ENCODE measurements at places on chromosomes 7 and 10. TPM values are rescaled to one million over a fixed set of nuclear protein-coding genes. Genes with fewer than 3 reads are reported as not detected.

- no peak for DNase-seq
Observed at GRCh38 chr10:24480447-24480846, 243.2 kb downstream of the ARHGAP21 start.

DNA sequence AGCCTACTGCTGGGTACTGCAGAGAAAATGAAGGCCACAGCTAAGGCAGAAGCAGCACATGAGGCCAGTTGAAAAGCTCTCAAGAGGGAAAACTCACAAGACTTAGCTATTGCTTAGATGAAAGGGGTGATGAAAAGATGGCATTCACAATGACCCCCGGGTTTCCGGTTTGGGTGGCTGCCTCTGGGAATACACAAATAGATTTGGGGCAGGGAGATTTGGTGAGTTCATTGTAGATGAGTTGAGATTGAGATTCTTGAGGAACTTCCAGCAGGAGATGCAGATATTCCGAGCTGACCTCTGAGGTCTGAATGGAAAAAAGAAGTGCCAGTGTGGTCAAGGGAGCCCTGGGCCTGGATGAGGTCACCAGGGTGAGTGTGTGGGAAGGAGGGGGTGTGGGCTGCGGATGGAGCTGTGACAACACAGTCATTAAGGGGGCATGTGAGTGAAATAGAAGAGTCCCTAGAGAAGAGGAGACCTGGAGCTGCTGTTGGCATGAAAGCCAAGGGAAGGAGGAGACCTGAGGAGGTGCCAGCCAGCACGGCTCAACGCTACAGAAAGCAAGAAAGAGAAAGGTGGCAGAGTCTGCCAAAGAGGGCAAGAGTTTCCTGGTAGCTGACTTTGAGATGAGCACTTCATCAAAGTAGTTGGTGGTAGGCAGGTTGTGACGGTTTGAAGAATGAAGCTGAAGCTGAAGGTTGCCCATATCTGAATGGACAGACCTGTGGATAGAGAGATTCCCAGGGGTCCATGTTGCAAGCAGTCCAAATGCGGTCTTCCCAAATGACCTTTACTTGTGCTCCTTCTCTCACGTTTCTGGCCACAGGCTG, 43.7 kb downstream of the HIF1AN start:
- no peak for DNase-seq

- no peak for DNase-seq
Observed at GRCh38 chr7:21218155-21218554, 209.7 kb upstream of the SP4 start.

DNA sequence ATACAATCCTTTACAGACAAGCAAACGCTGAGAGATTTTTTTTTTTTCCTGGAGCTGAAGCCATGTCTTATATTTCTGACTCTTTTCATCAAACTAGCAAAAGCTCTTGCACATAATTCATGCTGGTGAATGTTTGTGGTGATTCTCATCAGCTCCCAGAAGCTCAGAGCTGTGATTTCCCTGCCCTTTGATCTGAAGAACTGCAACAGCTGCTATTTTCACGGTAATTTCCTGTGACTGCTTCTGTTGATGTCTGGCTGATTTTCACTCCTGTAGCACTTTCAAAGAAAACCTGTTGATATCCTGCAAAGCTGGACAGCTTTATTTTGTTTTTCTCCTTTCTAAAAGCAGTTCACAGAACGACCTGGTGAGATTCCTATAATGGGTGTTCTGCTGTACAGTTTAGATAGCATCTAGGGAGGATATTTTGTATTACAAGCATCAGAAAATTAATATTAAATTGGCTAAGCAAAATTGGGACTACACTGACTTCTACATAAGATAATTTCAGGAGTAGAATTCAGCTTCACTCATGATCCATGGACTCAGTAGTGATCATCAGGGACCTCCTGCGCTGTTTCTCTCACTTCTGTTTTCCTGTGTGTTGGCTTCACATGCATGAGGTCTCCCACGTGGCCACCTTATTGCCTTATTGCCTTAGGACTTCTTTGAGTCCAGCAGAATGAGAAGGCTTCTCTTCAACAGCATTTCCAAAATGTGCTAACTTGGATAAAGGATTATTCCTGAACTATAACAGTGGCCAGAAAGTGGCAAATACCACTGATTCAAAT, 1111.6 kb upstream of the SORCS1 start:
- no peak for DNase-seq

DNA sequence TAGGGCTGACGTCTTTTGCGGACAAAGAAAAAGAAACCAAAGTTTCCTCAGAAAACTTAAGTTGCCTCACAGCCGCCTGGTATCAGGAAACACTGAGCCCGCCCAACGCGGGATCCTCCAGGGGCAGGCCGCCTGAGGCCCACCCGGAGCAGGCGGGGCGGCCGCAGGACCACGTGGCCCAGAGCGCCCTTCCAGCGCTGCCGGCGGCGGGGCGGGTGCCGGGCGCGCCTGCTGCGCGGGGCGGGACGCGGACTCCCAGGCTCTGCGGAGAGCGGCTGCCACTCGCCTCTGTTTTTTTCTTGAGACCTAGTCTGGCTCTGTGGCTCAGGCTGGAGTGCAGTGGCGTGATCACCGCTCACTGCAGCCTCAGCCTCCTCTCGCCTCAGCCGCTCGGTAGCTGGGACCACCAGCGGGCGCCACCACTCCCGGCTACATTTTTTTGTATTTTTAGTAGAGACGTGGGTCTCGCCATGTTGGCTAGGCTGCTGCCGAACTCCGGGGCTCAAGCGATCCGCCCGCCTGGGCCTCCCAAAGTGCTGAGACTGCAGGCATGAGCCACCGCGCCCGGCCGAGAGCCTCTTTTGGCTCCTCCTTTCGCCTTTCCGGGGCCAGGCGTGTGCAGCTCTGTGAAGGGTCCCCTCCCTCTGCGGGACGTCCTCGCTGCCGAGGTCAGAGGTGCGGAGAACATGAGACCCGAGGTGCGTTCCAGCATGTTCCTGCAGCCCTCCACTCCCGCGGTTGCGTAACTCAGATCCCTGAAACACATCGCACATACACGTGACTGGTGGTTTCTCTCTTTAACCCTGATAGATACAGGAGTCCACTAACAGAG, 11.6 kb upstream of the HNRNPF start:
- DNase-seq = peak; percentile 93

GRCh38 chr10:76315240-76315639, 883.8 kb downstream of the LRMDA start:
- no peak for DNase-seq

Gene RAB19
- total RNA-seq = not detected

- DNase-seq = no peak
Observed at GRCh38 chr10:77493239-77493806, 144.3 kb downstream of the KCNMA1 start.

GRCh38 chr7:121604627-121605316, 208.7 kb upstream of the FAM3C start:
- DNase-seq = no peak

DNA sequence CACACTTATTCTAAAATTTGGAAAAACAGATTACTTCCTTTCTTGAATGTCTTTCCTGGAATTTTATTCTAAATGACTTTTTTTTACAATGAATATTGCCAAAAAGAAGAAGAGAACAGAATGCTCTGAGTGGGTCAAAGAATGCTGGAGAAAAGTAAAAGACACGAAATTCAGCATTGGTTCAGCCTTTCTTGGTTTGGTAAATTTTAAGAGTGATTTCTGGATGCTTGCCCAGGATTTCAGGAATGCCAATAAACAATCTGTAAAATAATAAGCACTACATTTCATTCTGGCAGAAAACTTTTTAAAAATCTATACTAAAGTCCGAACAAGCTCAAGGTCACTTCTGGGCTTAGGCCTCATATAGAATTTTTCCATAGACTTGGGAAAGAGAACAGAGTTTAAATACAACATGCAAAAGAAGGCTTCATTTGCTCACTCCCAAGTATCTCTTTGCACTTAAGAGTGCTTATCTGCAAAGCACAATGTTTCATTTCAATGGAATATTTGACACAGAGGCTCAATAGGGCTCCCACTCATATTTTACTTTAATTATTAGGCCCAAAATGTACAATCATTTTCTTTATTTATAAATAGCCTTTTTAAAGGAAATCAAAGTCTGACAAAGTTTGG, 359.5 kb upstream of the ANKRD30A start:
- no peak for DNase-seq

DNA sequence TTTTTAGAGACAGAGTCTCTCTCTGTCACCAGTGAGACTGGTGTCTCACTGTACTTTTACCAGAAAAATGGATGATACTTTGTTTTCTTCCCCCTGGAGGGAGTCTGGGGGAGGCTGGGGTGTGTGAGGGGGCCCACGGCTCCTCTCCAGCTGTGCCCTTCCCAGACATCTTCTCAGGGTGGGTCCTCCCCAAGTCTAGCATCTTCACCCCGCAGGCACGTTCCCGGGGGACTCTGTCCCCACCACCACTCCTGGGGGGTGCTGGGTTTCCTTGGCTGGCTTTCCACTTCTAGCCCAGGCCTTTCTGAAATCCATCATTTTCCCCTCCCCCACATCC, 61.8 kb upstream of the MKRN1 start:
- no peak for DNase-seq

Gene ZC3HAV1L
- 19.7 TPM for total RNA-seq

Gene CAMK1D
- 27.1 TPM for total RNA-seq

Gene NEUROD6
- not detected for total RNA-seq

GRCh38 chr7:79406371-79406770, 47.1 kb downstream of the MAGI2 start:
- no peak for DNase-seq

GRCh38 chr7:7414791-7415603, 120.7 kb downstream of the COL28A1 start:
- DNase-seq = no peak

GRCh38 chr10:101297901-101298486, 56.0 kb upstream of the BTRC start:
- peak; percentile 72 for DNase-seq

Gene TFR2
- 1.2 TPM for total RNA-seq

Measured in sciatic nerve (tissue), 2 donors.